ENCODE measurements at places on chromosomes 11 and 22. TPM values are rescaled to one million over a fixed set of nuclear protein-coding genes. Genes with fewer than 3 reads are reported as not detected.

The PDE2A gene
- 14.1 TPM for polyA plus RNA-seq

The MUC6 gene
- 1.5 TPM for polyA plus RNA-seq

The TRIM6 gene
- polyA plus RNA-seq, result 20.9 TPM

The GNAZ gene
- polyA plus RNA-seq, result 13.7 TPM

The TMEM225 gene
- polyA plus RNA-seq, result 49.1 TPM

The OR52N5 gene
- not detected for polyA plus RNA-seq

The IL17REL gene
- 0.30 TPM for polyA plus RNA-seq

The CEND1 gene
- polyA plus RNA-seq, result 0.50 TPM

The HTR3B gene
- polyA plus RNA-seq, result 1.1 TPM

The RAB36 gene
- polyA plus RNA-seq, result 11.1 TPM

The USH1C gene
- polyA plus RNA-seq, result 3.7 TPM

The DEUP1 gene
- 18.2 TPM for polyA plus RNA-seq

Data from testis (tissue), 5 donors.